ENCODE measurements at places on chromosomes 7 and 10.
A peak's percentile ranks its signal among the peaks of the same experiment; 100 is the strongest.

- DNase-seq = no peak
These were observed 66.0 kb downstream of the CLEC2L start for GRCh38 chr7:139589474-139589873.

GRCh38 chr7:44849885-44850544, 2.1 kb upstream of the H2AZ2 start:
- DNase-seq = no peak

GRCh38 chr7:925601-926000, 28.9 kb downstream of the ADAP1 start:
- peak; percentile 76 for DNase-seq

DNA sequence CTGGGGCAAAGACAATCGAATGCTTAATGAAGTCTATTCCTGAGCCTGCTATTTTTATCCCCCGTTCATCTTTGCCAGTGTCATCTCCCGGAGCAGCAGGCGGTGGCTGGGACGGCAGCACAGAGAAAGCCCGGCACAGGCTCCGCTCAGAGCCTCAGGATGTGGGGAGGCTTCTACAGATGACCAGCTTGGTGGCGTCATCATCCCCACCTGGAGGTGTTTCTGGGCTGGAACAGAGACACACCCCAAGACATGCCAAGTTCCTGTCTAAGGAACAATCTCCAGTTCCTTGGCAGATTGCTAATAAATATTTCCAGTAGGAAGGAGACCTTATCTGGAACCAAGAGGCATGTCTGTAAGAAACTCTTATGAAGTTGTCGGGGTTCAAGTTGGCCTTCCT, 552.4 kb upstream of the MGMT start:
- DNase-seq = peak; percentile 68

DNA sequence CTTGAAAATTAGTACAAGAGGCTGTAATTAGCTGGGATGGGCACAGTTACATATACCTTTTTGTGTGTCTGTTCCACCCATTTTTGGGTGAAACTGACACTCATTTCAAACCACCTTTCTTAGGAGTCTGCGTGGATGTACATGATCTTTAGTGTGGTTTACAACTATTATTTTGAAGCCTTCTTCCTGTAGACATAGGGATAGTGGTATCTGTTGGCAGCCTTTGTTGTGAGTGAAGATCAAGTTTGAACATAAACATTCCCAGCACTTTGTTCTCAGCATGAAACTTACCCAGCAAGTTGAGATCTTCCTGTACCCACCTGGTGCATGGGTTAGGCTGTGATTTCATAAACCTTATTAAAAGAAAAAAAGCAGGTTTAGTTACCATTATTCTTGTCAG, 2.0 kb downstream of the BAG3 start:
- DNase-seq = no peak

DNA sequence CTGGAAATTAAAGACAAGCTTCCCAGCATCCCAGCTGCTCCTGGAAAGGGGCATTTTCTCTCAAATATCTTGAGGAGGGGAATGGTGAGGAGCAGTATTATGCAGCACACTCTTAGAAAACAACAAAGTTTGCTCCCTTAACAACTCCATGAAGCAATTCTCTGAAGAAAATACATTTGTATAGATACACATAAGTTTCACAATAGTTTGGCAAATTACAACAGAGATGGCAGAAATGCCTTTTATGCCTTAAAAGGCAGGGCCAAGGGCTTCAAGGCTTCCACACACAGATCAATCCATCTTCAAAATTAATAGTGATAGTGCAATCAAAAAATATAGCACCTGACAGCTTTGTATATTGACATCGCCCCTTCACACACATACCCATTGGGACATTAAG, 12.2 kb downstream of the DGKI start:
- no peak for DNase-seq
